T-helper 17 cell (primary cell): ENCODE measurements at places on chromosomes 7 and 10. TPM values are rescaled to one million over a fixed set of nuclear protein-coding genes. Genes with fewer than 3 reads are reported as not detected.

The ZNF727 gene
- total RNA-seq, result not detected

DNA sequence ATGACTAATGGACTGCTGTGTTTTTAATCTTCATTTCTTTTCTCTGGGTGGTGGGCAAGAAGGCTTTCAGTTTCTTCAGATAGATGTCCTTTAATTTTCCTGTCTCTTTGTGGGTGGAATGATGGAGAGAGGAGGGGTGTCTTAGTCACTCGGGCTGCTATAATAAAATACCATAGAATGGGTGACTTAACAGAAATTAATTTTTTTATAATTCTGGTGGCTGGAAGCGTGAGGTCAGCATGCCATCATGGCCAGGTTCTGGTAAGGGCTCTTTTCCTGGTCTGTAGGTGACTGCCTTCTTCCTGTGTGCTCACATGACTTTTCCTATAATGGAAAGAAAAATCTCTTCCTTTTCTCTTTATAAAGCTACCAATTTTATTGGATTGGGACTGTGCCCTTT lies 6.3 kb downstream of the RSBN1L start:
- DNase-seq, result no peak

The TRIM74 gene
- total RNA-seq, result 1.1 TPM

- no peak for DNase-seq
Observed at GRCh38 chr7:126937171-126937570, 315.6 kb downstream of the GRM8 start.

The LOXL4 gene
- total RNA-seq, result not detected

- DNase-seq, result no peak
Observed at GRCh38 chr10:6721480-6721879, 141.4 kb upstream of the PRKCQ start.

GRCh38 chr7:17617857-17618651 lies 319.6 kb downstream of the AHR start:
- no peak for DNase-seq

GRCh38 chr7:90858546-90858945 lies 262.4 kb downstream of the CDK14 start:
- DNase-seq, result no peak

DNA sequence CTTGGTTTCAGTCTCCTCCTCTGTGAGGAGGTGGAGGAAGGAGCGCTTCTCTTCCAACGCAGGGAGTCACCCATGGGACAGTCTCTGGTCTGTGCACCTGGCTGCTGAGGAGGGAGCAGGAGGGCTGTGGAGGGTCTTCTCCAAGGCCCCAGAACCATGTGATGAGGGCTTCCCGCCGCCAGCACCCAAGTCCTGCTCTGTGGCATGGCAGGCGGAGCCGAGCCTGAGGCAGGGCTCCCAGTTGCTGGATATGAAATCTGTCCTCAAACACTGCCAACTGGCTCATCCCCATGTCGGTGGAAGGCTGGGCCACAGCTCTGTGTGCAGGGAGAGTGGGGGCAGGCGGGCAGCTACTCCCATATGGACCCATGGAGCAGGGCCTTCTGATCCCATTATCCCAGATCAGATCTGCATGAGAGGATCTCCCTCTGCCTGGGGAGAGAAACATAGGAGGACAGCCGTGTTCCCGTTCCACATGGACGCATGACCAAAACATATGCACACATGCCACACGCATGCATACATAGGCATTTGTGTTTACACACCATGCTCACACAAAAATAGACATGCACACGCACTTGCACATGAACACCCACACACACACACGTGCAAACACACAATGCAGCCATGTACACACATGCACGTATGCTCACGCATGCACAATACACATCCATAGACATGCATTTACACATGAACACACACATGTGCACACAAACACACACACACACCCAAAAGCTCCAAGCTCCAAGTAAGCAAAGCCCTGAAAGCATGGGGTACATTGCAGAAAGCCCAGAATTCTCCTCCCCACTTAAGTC lies 38.8 kb upstream of the EN2 start:
- no peak for DNase-seq

The CYCS gene
- total RNA-seq, result 141 TPM

The CACUL1 gene
- total RNA-seq, result 32.0 TPM

- DNase-seq, result no peak
Observed at GRCh38 chr7:129875160-129875559, 77.6 kb downstream of the UBE2H start.

DNA sequence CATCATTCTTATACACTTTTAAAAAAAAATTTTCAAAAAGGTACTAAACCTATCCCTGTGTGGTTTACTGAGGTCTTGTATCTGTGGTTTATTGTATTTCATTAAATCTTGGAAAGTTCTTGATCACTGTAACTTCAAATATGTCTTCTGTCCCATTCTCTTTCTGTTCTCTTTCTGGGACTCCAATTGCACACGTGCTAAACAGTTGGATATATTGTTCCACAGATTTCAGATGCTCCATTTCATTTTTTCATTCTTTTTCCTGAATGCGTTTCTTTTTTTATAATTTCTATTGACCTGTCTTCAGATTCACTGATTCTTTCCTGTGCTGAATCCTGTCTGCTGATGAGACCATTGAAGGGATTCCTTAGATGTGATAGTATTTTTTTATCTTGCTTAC lies 4.6 kb upstream of the KLF6 start:
- DNase-seq, result no peak

GRCh38 chr10:3708852-3709251 lies 76.2 kb downstream of the KLF6 start:
- no peak for DNase-seq

GRCh38 chr7:7944619-7945282 lies 23.8 kb upstream of the GLCCI1 start:
- DNase-seq, result peak; percentile 41

DNA sequence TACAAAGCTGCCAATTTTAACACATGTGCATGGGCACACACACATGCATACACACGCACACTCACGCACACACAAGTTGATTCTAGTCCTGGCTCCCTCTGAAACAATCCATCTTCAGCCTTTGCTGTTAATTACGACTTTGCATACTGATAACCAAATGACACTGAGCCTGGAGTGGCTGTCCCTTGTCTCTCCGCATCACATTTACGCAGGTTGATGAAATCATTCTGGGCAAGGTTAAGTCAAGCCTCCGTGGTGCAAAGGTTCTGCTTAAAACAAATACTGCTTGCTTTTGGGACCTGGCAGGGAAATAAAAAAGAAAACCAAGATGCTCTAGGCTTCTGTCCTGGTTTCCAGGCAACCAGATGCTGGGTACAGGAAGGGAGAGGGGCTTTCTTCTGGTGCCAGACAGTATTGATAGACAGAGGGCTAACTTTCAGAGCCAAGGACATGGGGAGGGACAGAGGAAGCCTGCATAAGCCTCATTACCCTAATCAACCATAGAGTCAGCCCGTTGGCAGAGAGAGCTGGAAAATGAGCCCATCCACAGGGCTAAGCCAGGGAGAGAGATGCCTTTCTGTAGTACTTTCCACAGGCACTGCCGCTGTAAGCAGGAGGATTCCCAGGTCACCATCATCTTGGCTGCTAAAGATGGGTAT lies 233.0 kb downstream of the WDR11 start:
- DNase-seq, result no peak

DNA sequence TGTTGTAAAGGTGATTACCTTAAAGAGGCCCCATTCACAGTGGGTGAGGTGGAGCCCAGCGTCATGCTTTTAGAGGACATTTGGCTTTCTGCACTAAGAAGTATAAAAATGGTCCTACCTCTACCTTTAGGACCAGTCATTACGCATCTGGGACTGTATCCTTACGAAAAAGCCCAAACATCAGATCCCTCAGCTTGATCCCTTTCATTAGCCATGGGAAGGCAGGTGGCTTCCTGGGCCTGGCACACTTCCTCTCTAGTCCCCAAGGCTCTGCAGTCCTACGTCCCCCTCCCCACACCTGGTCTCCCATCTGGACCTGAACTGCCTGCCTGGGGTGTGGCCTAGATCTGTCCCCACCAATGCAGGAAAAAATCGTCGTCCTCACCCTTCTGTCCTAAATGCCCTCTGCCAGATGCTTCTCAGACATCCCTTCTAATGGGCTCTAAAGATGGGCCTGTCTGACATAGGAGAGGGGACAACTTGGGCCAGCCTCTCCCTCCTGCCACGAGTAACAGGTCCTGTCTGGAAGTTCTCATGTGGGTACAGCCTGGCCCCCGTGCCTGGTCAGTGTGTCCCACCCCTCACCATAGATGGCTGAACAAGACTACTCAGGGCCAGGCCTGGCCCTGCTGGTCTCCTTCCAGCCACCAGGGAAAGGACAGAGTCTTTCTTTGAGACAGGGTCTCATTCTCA lies 11.8 kb upstream of the SLC18A3 start:
- DNase-seq, result no peak

GRCh38 chr7:134422008-134422407 lies 36.9 kb downstream of the AKR1B1 start:
- DNase-seq, result no peak

The MMP21 gene
- 0.42 TPM for total RNA-seq

The CHAT gene
- total RNA-seq, result not detected

The RHOBTB1 gene
- 0.37 TPM for total RNA-seq

The TLL2 gene
- not detected for total RNA-seq

The RELN gene
- not detected for total RNA-seq
